ENCODE measurements at places on chromosomes 3 and 15.

- no peak for DNase-seq
Observed at GRCh38 chr3:3902161-3902560, 102.9 kb downstream of the LRRN1 start.

GRCh38 chr15:63060699-63061098, 18.2 kb downstream of the TPM1 start:
- no peak for DNase-seq

DNA sequence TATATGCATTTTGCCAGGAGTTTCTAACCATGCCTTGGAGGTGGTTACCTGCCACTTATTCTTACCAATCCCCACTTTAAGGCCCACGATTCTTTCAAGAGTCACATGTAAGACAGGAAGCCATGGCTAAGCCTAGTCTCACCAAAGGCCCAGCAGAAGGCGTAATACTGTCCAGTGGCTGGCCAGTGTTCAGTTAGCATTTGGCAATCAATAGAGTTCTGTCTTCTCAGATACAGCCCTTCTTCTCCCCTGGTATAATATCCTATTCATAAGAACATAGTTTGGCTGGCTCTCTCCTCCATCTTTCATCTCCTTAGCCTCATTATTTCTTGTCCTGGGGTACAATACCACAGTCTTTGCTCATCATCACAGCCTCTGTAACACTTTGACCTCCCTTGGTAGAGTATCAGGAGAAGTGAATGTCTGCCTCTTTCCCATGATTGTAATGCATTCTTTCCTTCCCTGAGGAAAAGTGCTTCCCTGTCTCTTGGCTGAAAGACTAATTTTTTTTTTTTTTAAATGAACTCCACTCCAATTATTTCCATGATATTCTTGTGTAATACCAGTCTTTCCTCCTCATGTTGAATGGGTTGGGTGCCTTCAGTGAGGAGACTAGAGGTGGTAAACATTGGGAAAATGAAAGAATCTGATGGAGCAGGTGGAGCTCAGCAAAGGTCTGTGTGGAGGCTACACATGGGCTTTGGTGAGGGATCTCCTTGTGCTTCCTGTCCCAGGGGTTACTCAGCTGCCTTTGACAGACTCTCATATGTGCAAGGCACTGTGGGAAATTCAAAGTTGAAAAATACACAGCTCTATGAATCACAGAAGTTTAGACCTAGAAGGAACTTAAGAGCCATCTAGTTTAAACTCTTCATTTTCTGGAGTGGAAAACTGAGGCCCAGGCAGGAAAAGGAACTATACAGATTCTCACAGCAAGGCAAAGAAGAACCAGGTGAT, 218.2 kb downstream of the P3H2 start:
- DNase-seq = no peak

- DNase-seq = no peak
Observed at GRCh38 chr3:113231827-113232253, 20.5 kb downstream of the BOC start.

- DNase-seq = peak; percentile 28
Observed at GRCh38 chr15:92069308-92070250, 216.1 kb downstream of the SLCO3A1 start.

GRCh38 chr15:93088200-93088980, 621 bp downstream of the RGMA start:
- no peak for DNase-seq

- no peak for DNase-seq
Observed at GRCh38 chr15:68598171-68599152, 19.7 kb downstream of the CORO2B start.
